ENCODE measurements at places on chromosomes 13 and 19. TPM values are rescaled to one million over a fixed set of nuclear protein-coding genes. Genes with fewer than 3 reads are reported as not detected.

TMEM86B gene
- total RNA-seq, result 11.0 TPM

GRCh38 chr13:32904266-32904665 lies 112.0 kb upstream of the KL start:
- no peak for DNase-seq

DNA sequence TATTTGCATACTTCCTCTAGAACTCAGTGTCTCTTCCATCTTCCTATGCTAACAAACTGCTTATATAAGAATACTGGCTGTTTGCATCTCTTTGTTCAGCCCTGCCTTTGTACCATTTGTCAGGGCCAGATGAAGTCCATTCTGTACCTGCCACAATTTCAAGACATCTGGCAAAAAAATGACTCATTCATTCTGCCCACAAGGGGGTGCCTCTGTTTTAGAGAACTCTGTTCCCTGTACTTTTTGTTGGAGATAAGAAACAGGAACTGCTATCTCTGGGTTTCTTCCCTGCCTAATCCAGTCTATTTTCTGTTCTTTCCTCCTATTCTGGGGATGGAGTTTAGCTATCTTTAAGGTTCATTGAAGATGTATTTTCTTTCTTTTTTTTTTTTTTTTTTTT lies 23.0 kb downstream of the ZNF568 start:
- DNase-seq, result no peak

DNA sequence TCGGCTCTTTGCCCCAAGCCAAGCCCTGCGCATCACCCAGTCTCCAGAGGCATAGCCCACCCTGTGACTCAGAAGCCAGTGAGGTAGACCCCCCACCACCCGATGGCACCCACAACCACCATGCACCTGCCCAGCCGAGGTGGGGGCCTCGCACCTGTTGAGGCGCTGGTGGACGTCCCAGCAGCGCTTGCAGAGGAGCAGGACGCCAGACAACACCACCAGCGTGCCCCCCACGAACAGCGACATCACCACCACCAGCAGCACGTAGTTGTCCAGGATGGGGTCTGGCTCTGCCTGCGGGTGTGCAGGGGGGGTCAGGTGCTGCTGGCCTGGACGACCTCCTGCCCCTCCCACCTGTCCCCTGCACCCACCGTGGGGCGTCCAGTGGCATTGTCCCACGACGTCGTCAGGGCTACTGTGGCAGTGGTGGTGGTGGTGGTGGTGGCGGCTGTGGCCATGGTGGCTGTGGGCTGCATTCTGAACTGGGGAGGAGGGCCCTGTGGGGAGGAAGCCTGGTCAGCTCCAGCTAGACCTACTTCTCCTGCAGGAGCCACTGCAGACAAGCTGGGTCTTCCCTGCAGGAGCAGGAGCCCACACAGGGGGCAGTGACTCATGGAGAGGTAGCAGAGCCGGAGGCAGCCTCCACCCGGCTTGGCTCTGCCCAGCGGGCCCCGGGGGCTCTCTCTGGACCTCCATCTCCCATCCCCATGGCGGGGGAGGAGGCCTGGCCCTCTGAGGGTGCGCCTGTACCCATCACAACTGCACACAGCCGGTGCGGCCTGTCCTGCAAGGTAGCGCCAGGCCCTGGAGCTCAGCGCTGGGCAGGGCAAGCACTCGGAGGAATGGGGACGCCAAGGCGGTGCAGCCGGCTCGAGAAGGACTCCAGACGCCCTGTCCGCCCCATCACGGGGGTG lies 1.9 kb downstream of the CBARP start:
- no peak for DNase-seq

- DNase-seq, result no peak
Measured at GRCh38 chr13:51148952-51149573, 38.0 kb upstream of the C13orf42 start.

- DNase-seq, result no peak
Measured at GRCh38 chr13:81686877-81687276, 1346.0 kb upstream of the SPRY2 start.

DNA sequence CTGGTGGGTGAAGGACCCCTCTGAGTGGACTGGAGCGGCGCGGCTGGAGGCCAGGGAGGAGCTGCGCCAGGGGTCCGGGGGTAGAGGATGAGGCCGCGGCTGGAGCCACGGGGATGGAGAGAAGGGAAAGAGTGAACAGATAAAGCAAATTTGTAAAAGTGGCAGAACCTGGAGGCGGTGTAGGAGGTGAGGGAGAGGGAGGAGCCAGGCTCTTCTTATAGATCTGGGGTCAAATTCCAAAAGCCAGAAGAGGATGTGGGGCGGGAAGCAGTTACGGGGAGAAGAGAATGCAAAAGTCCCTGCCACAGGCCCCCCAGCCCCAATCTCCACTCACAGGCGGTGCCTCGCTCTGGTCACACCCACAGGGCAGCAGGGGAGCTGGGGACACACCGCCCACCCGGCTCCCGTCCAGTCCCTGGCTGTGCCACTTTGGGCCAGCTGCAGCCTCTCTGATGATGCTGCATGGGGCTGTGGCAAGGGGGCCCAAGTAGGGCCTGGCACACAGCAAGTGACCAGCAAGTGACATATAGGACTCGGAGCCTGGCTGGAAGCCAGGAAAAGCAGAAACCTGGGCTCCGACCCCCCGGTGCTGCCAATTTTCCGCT lies 11.1 kb downstream of the LRRC4B start:
- no peak for DNase-seq

- no peak for DNase-seq
Measured at GRCh38 chr19:4013886-4014540, 6.5 kb downstream of the PIAS4 start.

TJP3 gene
- total RNA-seq, result 1.3 TPM

BRCA2 gene
- 28.4 TPM for total RNA-seq

TRPM4 gene
- total RNA-seq, result not detected

DNA sequence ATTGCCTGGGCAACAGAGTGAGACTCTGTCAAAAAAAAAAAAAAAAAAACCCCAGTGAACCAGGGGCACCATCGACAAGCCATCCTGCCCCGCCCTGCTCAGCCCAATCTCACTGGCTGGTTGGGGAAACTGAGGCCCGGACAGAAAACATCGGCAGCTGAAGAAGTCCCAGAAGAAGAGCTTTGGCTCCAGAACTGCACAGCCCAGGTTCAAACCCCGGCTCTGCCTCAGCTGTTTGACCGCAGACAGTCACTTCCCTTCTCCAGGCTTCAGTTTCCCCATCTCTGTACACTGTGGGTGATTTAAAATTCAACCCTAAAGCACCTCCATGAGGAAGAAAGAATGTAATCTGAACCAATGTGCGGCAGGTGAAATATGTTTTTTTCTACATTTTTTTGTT lies 9.4 kb upstream of the SEMA6B start:
- DNase-seq, result no peak

- DNase-seq, result no peak
Measured at GRCh38 chr13:28631801-28632200, 27.1 kb upstream of the POMP start.

GRCh38 chr13:80778297-80778696 lies 437.4 kb upstream of the SPRY2 start:
- no peak for DNase-seq

- DNase-seq, result no peak
Measured at GRCh38 chr13:94988654-94989053, 276.3 kb upstream of the SOX21 start.

- no peak for DNase-seq
Measured at GRCh38 chr13:47175172-47175866, 278.5 kb upstream of the HTR2A start.

ZNF256 gene
- total RNA-seq, result 8.9 TPM

DNA sequence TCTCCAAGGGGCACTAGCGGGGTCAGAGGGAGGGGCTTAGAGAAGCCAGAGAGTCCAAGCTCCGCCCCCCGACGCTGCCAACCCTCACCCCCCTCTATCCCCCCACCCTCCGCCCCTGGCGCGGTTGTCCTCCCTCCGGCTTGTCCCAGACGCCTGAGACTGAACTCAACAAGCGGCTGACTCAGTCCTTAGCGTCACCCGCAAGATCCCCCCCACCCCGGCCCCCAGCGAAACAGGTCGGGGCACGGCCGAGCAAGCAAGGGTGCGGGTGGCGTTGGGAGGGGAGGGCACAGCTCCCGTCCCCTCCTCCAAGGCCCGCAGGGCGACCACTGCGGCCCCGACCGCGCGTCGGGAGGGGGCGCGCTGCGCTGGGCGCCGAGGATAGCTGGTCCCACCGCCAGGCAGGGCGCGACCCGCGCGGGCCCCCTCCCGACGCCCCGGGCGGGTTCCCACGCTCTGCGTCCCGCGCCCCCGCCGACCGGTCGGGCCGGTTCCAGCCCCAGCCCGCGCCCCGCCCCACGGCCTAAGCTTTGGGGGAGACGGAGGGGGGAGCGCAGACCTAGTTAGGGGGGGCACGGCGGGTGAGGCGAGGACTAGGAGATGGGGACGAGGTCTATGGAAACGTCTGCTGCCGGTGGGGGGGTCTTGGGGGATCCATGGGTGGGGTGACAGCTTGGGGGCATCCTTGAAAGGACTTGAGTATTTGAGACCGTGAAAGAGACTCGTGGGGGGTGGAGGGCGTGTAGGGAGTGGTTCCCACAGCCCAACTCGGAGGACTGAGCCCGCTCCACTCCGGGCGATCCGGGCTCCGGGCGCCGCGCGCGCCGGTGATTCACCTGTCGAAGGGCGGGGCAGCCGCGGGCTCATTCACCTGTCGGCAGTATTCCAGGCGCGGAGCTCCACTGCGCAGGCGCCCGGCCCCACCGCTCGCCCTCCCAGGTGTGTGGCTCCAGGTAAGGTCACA lies 5.1 kb downstream of the NOTCH3 start:
- no peak for DNase-seq

GRCh38 chr13:87255394-87255793 lies 415.8 kb upstream of the SLITRK5 start:
- no peak for DNase-seq

- no peak for DNase-seq
Measured at GRCh38 chr19:5873617-5874199, 3.4 kb upstream of the FUT5 start.

- DNase-seq, result no peak
Measured at GRCh38 chr13:112168761-112169160, 101.8 kb downstream of the SOX1 start.

- no peak for DNase-seq
Measured at GRCh38 chr13:101944521-101944920, 457.3 kb downstream of the FGF14 start.

DENND1C gene
- total RNA-seq, result 97.5 TPM

DNA sequence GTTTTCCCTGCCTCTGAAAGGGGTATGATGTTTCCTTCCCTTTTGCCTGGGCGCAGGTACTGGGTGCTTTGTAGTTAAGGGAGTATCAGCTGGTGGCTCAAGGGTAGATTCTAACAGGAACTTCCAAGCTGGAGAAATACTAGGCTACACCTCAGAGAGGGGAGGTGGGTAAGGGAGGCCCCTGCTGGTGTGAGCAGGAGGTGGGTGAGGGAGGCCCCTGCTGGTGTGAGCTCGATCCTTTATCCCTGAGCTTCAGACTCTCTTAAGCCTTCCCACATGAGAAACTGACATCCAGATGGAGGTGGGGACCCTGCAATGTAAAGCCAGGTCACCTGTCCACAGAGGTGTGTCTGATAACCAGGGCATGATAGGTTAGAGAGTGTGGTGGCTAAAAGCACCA lies 32.1 kb downstream of the CYP2B6 start:
- no peak for DNase-seq

DNA sequence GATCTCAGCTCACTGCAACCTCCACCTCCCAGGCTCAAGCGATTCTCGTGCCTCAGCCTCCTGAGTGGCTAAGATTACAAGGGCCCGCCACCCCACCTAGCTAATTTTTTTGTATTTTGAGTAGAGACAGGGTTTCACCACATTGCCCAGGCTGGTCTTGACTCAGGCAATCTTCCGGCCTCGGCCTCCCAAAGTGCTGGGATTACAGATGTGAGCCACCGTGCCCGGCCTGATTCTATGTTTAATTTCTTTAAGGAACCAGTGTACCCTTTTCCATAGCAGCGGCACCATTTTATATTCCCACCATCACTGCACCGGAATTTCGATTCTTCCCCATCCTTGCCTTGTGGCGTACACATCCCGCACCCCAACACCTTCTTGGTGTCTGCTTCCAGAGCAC lies 17.7 kb upstream of the INSR start:
- DNase-seq, result no peak

PALM gene
- not detected for total RNA-seq

UNC13A gene
- 0.03 TPM for total RNA-seq

ASF1B gene
- total RNA-seq, result 131 TPM

GMIP gene
- 104 TPM for total RNA-seq

PSPN gene
- total RNA-seq, result 2.1 TPM

TMPRSS9 gene
- not detected for total RNA-seq

DNA sequence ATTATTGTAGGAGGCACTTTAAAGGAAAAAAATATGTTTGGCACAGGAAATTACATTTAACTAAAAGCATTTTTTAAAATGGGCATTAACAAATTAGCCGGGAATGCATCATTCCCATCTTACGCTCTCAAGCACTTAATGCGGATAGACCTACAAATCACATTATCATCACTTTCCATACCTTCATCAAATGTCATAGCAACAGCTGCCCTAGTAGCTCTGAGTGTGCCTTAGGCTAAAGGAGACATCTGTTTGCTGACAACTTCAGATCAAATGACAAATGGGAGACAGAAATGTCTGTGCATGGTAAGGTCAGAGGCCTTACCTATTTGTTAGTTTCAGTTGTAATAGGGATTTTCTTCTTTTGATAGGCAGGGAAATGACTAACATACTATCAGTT lies 773.2 kb upstream of the SLC10A2 start:
- DNase-seq, result no peak

DNA sequence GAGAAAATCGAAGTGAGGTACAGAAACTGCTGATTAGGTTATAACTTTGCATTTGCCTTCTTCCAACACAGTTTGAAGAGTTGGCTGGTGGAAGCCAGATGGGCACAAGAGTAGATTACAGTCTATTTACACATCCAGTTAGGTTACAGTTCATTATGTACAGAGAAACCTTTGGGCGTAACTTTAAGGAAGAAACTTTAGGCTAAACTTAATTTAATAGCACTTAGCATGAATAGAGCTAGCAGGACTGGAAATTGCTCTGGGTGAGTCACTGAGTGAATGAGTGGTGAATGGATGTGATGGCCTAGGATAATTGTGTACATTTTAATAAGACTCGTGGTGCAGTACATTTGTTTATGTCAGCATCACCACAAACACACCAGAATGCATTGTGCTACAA lies 62.9 kb upstream of the KLHL1 start:
- DNase-seq, result no peak

GRCh38 chr13:98784666-98785065 lies 32.2 kb upstream of the SLC15A1 start:
- no peak for DNase-seq

GRCh38 chr19:31717269-31717923 lies 368.2 kb upstream of the TSHZ3 start:
- DNase-seq, result no peak

GRCh38 chr19:55661826-55662225 lies 7.0 kb downstream of the U2AF2 start:
- DNase-seq, result no peak

DNA sequence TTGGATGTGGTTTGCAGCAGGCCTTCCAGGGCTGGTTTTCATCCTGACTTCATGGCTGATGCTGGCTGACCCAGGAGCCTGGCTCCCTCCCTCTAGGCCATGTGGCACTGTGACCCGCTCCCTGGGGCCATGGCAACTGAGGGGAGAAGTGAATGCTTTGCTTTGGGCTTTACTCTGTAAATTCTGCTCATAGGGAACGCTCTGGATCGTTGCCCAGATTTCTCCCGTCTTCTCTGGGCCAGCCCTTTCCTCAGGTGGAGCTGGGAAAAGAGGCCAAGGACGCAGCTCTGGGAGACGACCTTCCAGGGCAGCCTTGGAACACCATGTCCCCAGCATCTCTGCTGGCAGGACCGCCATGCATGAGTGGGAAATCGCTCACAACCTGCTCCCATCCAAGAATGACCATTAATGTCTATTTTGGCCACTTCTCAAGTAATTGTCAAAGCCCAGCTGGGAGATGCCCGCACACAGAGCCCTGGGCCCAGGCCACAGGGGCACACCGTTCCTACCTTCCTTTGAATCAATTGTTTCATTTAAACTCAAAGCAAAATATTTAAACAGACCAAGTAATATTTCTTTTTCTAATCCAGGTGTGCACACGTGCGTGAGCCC lies 321.8 kb downstream of the TEX29 start:
- no peak for DNase-seq

Measured in activated CD8-positive, alpha-beta T cell treated with anti-CD3 and anti-CD28 coated beads, Interleukin-2, amount 10 ng/mL, durations not matched to agents 7 days and 5 days (primary cell).